ENCODE measurements at places on chromosomes 4 and X. TPM values are rescaled to one million over a fixed set of nuclear protein-coding genes. Genes with fewer than 3 reads are reported as not detected.

The HDAC6 gene
- total RNA-seq, result 102 TPM

The SMIM31 gene
- not detected for total RNA-seq

The FAM9C gene
- total RNA-seq, result not detected

The CDS1 gene
- not detected for total RNA-seq

The ARHGEF38 gene
- not detected for total RNA-seq

The MAGEC1 gene
- total RNA-seq, result not detected

The FMR1NB gene
- total RNA-seq, result not detected

The PLS3 gene
- 0.30 TPM for total RNA-seq

The MRPL1 gene
- 35.8 TPM for total RNA-seq

The FAM120C gene
- 12.3 TPM for total RNA-seq

The CHIC1 gene
- 6.1 TPM for total RNA-seq

The PAGE4 gene
- not detected for total RNA-seq

GRCh38 chrX:45360571-45360970 lies 159.9 kb upstream of the DIPK2B start:
- DNase-seq, result no peak

- no peak for DNase-seq
Observed at GRCh38 chrX:100680756-100681155, 36.8 kb downstream of the SRPX2 start.

DNA sequence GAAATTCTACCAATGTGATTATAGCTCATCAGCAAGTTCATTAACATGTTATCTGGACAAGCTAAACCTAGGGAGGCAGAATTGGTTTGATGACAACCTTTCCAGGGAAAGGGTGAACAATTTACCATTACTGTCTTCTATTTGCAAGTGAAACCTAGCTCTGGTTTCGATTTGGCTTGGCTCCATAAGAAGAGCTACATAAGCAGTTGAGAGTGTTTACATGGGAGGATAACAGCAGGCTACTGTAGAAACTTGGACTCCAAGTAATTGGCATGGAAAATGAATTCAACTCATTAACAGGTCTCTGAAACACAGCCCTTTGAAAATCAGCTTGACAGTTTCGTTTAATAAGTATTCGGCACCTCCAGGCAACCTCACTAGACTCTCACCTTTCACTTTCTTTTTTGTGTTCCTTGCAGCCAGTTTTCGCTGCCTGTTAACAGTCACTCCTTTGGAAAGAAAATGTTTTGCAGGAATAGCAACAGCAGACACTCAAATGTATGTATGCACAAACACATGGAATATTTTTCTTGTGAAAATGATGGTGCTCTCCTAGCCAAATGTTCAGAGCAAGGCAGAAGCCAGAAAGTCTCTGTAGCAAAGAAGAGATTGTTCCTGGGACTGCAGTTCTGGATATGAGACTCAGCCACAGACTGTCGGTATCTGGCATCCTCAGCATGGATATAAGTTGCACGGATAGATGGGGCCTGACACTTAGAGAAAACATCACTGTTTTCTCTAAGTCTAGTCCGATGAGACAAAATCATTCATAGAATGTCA lies 27.5 kb downstream of the POU3F4 start:
- no peak for DNase-seq

GRCh38 chrX:103513476-103514108 lies 5.7 kb downstream of the RAB40A start:
- DNase-seq, result no peak

DNA sequence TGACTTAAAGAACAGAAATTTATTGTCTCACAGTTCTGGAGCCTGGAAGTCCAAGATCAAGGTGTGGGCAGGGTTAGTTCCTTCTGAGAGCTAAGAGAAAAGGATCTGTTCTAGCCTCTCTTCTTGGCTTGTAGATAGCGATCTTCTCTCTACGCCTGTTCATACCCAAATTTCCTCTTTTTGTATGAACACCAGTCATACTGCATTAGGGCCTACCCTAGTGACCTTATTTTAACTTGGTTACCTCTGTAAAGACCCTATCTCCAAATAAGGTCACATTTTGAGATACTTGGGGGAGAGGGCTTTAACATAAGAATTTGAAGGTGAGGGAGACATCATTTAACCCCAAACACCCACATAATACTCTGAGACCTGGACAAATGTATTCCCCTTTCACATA lies 55.6 kb upstream of the SPP1 start:
- no peak for DNase-seq

- no peak for DNase-seq
Observed at GRCh38 chrX:122500556-122500955, 683.5 kb upstream of the GRIA3 start.

- no peak for DNase-seq
Observed at GRCh38 chr4:140233791-140234696, 80.1 kb upstream of the MAML3 start.

- no peak for DNase-seq
Observed at GRCh38 chr4:120403296-120403695, 336.6 kb upstream of the MAD2L1 start.

DNA sequence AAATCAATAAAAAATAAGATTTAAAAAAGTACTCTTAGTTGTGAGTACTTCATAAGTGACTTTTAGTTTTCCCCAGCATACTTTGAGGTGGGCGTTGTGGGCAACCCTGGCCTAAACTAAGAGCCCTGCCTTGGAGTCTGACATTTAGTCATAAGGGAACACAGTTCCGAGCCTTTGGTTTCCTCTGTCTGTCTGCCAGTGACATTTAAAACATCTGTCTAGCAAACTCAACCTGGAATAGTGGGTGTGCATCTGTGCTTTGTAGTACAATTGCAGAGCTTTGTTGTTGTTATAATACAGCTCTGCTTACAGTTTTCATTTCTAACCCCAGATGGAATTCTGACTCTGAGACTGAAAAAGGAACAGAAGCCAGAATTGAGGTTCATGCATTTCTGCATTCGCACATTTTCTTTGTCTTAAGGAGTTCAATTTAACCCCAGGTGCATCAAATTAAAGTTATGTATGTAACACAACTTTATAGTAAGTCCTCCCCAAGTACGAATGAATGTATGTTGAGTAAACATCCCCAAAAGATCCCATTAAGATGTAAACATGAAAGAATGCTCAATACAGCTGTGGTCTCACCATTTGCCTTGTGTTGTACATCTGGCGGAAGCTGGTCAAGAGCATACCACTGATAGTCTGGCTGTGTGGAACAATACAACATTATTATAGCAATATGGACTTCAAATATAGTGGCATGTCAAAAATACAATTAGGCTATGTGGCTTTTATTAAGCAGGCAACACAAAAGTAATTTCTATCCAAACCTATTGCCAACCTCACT lies 25.9 kb downstream of the TNIP3 start:
- DNase-seq, result no peak

- DNase-seq, result no peak
Observed at GRCh38 chrX:151902813-151903591, 9.7 kb upstream of the MAGEA4 start.

DNA sequence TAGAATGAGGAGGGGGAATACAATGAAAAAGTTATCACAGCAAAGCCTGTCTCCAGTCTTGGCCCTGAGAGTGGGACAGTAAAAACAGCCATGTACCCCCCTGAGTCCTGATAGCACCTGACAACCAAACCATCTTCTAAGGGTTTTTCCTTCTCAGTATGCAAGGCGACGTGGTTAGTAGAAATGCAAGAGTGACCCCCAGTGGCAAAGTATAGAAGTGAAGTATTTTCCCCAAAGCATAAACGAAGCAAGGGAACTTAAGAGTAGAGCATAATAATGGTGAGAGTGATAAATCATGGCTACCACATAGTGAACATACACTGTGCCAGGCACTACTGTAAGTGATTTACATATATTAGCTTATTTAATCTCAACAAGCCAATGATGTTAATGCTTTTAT lies 52.8 kb downstream of the FAM47C start:
- peak; percentile 6 for DNase-seq

- DNase-seq, result no peak
Observed at GRCh38 chr4:121308328-121308663, 72.5 kb downstream of the QRFPR start.

- DNase-seq, result peak; percentile 7
Observed at GRCh38 chrX:107978707-107979307, 3.4 kb downstream of the TEX13B start.

GRCh38 chr4:39657465-39657864 lies 18.8 kb upstream of the SMIM14 start:
- no peak for DNase-seq

DNA sequence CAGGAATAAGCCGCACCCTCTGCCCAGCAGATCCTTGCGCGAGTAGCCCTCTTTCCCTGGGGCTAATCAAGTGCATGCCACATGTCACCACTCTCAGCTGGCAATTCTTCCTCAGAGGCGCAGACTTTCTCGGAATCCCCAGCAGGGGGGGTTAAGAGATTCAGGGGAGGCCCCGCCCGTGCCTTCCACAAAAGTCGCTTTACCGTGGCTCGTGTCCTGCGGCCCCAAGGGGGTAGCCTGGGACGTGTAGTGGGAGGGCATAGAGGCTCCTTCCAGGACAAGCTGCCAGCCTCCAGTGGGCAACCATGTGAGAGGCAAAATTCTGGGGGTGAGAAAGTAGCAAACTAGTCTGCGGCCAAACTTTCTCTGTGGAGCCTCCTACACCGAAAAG lies 652 bp downstream of the SRPX start:
- DNase-seq, result peak; percentile 28

DNA sequence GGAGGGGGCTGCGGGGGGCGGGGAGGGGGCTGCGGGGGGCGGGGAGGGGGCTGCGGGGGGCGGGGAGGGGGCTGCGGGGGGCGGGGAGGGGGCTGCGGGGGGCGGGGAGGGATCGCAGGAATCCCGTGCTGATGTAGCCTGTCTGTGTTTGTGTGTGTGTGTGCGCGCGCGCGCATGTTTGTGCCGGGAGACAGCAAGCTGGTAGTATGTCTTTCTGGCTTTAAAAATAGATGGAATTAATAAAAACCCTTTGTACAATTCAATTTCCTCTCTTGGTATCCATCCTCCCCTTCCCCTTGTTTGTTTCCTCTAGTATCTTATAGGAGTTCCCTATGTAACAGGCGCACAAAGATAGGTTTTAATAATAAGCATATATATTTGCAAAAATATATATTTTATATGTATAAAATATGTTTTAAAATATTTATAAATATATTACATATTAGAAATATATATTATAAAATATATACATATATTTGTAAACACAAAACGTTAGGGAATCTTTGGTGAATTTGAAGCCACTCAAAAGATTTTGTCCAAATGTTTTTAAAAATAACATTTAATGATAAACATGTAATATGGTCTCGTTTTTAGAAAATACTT lies 782 bp downstream of the ARHGAP24 start:
- no peak for DNase-seq

DNA sequence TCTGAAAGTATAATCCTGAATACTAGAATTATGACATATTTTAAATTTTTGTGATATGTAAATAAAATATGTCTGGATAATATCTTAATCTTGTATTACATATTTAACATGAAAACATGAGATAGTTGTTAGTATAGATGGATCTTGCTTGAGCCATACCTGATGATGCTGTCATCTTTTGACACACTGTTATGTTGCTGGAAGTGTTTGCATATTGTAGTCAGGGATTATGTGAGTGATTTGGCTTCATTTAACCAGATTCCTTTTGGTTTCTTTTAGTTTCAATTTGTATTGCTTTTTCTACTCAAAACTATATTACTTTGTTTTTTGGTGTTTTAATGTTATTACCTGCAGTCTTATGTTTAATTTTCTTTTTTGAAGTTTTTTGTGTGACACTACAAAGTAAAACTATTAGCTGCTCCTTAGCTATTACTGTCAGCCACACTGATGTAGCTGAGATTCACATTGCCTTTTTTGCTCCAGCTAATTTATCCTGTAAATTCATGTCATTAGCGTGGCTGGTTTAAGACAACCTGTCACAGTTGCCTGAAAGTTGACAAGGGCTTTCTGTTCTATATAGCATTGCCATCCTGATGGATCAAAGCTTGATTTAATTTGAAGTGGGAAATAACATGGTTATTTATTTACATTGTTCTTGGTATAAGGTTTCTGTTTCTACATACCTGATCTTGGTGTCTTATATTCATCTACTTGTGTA lies 33.7 kb downstream of the METAP1 start:
- no peak for DNase-seq

- no peak for DNase-seq
Observed at GRCh38 chr4:75254745-75255144, 259.5 kb downstream of the RCHY1 start.

- DNase-seq, result no peak
Observed at GRCh38 chr4:100359441-100359840, 158.4 kb downstream of the EMCN start.

DNA sequence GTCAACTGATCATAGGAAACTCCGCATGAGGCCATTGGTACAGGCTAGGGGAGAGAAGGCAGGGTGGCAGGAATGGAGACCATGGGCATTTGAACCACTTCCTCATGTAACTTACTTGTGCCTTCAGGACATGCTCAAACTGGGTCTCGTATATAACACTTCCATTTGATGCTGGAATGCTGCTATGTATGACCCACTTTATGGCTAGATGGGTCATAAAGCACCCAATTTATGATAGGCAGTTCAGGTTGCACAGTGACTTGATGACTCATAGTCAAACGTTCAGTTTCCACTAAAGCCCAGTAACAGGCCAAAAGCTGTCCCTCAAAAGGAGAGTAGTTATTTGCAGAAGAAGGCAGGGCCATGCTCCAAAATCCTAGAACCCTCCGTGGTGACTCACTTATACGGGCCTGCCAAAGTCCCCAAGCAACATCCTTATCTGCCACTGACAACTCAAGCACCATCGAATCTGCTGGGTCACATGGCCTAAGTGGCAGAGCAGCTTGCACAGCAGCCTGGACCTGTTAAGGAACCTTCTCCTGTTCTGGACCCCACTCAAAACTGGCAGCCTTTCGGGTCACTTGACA lies 236.4 kb downstream of the ZC4H2 start:
- no peak for DNase-seq

- no peak for DNase-seq
Observed at GRCh38 chr4:96887857-96888256, 1048.0 kb downstream of the PDHA2 start.

GRCh38 chrX:19647731-19648588 lies 132.7 kb upstream of the MAP3K15 start:
- no peak for DNase-seq

DNA sequence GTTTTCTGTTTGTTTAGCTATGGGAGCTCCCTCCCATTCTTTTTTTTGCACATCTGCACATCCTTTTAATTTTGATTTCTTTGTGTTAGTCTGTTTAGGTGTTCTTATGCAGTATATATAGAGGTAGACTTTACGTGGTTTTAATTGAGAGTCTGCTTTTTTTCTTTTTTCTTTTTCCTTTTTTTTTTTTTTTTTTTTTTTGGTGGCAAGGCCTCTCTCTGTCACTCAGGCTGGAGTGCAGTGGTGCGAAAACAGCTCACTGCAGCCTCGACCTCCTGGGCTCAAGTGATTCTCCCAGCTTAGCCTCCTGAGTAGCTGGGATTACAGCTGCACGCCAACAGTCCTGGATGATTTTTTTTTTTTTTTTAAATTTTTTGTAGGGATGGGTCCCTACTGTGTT lies 68.2 kb downstream of the FAM193A start:
- no peak for DNase-seq
